ENCODE measurements at places on chromosomes 16 and 17. TPM values are rescaled to one million over a fixed set of nuclear protein-coding genes. Genes with fewer than 3 reads are reported as not detected.

DNA sequence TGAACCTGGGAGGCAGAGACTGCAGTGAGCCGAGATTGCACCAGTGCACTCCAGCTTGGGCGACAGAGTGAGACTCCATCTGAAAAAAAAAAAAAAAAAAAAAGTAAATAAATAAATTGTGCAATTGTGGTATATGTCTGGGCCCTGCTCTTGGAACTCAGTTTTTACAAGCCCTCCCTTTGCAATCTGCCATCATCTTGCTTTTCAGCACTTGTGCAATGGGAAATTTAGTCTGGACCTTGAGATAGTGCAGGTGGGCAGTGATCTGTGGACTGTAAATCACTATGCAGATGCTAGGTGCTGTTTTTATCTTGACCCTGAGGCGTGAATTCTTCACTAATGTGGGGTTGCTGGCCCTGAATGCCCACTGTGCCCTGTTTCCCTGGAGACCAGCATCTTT lies 6.5 kb upstream of the RAP1GAP2 start:
- H3K4me3 ChIP-seq: no peak overlapping the region
- H3K36me3 ChIP-seq: no peaks in the 10 kb centered on the region
- DNase-seq: no peak
- no peak overlapping the region for H3K27ac ChIP-seq

The APOBR gene
- 3.2 TPM for total RNA-seq

The HSD11B2 gene
- 0.53 TPM for total RNA-seq

GRCh38 chr16:23899869-23900268 lies 64.1 kb downstream of the PRKCB start:
- H3K4me3 ChIP-seq: no peak overlapping the region
- no peak for DNase-seq
- no peaks in the 10 kb centered on the region for H3K27me3 ChIP-seq
- peaks cover 62% of the 10 kb centered on the region for H3K4me1 ChIP-seq
- peaks cover 8% of the 10 kb centered on the region for H3K36me3 ChIP-seq

DNA sequence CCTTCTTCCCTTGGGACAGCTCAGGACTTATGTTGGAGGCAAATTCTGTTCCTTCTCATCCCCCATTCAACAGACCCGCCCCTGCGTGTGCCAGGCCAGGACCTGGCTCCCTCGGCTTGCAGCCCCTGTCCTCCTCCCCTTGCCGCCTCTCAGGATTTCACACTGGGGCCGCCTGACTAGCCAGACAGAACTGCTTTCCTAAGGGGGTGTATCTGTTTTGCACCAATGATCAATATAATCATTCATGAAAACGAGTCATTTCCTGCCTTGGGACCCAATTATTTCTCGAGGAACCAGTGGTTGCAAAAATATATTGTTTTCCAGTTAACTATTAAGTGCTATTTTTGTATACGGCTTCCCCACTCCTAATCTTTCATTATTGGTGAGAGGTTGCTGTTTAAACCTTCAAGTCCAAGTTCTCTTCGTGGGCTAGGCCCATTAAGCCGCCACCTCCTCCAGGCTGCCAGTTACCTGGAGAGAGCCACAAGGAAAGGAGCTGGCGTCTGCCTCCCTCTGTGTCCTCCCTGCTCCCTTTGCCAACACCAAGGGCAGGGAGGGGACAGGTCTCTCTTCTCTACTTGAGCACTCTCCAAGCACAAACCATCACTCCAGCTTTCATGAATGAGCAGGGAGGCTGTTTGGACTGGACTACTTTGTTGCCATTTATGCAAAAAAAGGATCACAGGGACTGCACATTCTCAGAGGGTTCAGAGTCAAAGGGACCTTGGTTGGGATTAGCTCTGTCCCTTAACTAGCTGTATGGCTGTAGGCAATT lies 8.9 kb downstream of the DCAKD start:
- no peak overlapping the region for H3K4me3 ChIP-seq
- no peaks in the 10 kb centered on the region for H3K27me3 ChIP-seq
- H3K27ac ChIP-seq: peak overlapping the region; percentile 54
- no peak for DNase-seq

- peaks cover 18% of the 10 kb centered on the region for H3K4me1 ChIP-seq
- peaks cover 52% of the 10 kb centered on the region for H3K27me3 ChIP-seq
- H3K36me3 ChIP-seq: no peaks in the 10 kb centered on the region
- no peak for DNase-seq
- H3K4me3 ChIP-seq: peak overlapping the region; percentile 89
Measured at GRCh38 chr17:57046749-57047148, 38.3 kb upstream of the AKAP1 start.

- DNase-seq: no peak
- peaks cover 51% of the 10 kb centered on the region for H3K4me1 ChIP-seq
- peak overlapping the region; percentile 51 for H3K27ac ChIP-seq
- no peak overlapping the region for H3K4me3 ChIP-seq
- no peaks in the 10 kb centered on the region for H3K27me3 ChIP-seq
Measured at GRCh38 chr16:53780051-53780450, 76.1 kb downstream of the FTO start.

GRCh38 chr17:6059406-6059805 lies 10.8 kb upstream of the WSCD1 start:
- H3K27me3 ChIP-seq: peaks cover 41% of the 10 kb centered on the region
- H3K4me3 ChIP-seq: no peak overlapping the region
- no peak for DNase-seq
- H3K27ac ChIP-seq: no peak overlapping the region

DNA sequence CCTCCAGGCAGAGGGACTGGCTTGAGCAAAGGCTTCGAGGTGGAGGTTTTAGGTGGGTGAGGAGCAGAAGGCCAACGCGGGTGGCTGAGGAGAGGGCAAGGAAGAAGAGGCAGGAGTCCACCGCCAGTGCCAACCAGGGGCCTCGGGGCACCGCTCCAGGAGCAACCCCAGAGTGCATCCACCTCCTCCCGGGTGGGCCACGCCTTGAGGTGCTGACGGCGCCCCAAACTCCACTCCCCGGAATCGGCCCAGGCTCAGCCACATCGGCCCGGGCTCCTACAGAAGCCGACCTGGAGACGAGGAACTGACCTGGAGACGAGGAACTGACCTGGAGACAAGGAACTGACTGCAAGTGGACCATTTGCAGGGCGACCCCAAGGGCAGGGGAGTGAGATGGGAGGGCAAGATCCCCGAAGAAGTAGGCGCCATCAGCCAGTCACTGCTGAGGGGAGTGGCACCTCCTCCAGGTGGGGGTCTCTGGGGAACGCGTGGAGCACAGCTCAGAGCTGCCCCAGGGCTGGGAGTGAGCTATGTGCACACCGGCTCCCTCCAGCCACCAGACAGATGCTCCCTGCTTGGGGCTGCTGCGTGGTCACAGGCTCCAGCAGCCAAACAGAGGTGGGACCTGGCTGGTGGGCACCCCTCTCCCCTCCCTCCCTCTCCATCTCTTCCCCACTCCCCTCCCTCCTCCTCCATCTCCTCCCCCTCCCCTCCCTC lies 29.2 kb upstream of the CBFA2T3 start:
- no peaks in the 10 kb centered on the region for H3K36me3 ChIP-seq
- no peak overlapping the region for H3K4me3 ChIP-seq
- H3K27me3 ChIP-seq: peaks cover 32% of the 10 kb centered on the region

The SEZ6 gene
- not detected for total RNA-seq

DNA sequence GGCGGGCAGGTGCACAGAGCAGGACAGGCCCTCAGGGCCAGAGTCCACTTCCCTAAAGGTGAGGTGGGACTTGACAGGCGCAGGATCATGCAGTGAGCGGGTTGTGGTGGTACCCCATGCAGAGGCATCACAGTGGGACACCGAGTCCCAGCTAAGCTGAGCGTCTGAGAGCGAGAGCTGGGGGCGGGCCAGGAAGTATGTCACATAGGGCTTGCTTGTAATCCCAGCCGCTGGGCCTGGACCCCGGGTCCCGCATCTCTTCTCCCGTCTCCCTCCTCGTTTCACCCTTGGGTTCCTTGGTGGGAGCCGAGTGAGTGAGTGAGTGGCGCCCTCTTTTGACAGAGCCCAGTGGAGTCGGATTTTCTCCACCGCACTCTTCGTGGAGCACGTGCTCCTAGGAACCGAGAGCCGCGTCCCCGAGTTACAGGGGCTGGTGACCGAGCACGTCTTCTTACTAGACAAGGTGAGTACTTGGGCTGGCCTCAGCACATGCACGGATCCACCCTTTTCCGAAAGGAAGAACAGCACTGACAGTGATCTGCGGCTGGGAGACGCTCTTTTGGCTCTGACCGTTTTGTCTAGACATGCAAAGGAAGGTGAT lies 50.8 kb upstream of the ENDOV start:
- peak overlapping the region; percentile 48 for H3K27ac ChIP-seq
- no peaks in the 10 kb centered on the region for H3K27me3 ChIP-seq
- DNase-seq: no peak
- H3K36me3 ChIP-seq: peaks cover 58% of the 10 kb centered on the region
- no peaks in the 10 kb centered on the region for H3K4me1 ChIP-seq
- H3K4me3 ChIP-seq: no peak overlapping the region

GRCh38 chr16:23371368-23371767 lies 69.3 kb downstream of the SCNN1B start:
- no peak for DNase-seq
- peaks cover 7% of the 10 kb centered on the region for H3K27me3 ChIP-seq
- no peaks in the 10 kb centered on the region for H3K36me3 ChIP-seq
- no peaks in the 10 kb centered on the region for H3K4me1 ChIP-seq

- peaks cover 50% of the 10 kb centered on the region for H3K4me1 ChIP-seq
- no peaks in the 10 kb centered on the region for H3K36me3 ChIP-seq
- peak overlapping the region; percentile 95 for H3K4me3 ChIP-seq
- DNase-seq: peak; percentile 63
Measured at GRCh38 chr17:36721560-36722120, 120.3 kb downstream of the MRM1 start.

The TGFB1I1 gene
- 4.4 TPM for total RNA-seq

DNA sequence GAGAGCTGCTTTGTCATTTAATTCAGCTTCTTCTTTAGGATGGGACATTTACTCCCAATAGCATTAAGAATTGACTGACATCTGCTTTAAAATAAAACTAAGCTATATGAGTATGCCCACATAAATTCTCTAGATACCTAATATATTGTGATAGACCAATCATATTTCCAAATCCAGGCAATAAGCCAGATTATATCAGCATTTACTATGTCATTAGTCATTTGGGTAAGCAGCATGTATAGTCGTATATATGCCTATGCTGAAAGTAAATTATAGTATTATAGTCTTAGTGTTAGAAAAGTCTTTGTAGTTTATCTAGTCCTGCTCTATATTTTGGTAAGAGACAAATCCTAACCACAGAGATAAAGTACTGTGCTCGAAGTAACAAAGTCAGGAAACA lies 958.1 kb downstream of the KCNJ2 start:
- H3K27me3 ChIP-seq: no peaks in the 10 kb centered on the region
- no peak overlapping the region for H3K4me3 ChIP-seq
- H3K36me3 ChIP-seq: no peaks in the 10 kb centered on the region

GRCh38 chr16:7953360-7953759 lies 620.7 kb downstream of the RBFOX1 start:
- no peak overlapping the region for H3K4me3 ChIP-seq
- H3K27ac ChIP-seq: no peak overlapping the region
- H3K27me3 ChIP-seq: no peaks in the 10 kb centered on the region
- H3K36me3 ChIP-seq: no peaks in the 10 kb centered on the region
- H3K4me1 ChIP-seq: no peaks in the 10 kb centered on the region

The EVI2B gene
- 28.0 TPM for total RNA-seq

- peaks cover 30% of the 10 kb centered on the region for H3K4me1 ChIP-seq
- no peak for DNase-seq
- peak overlapping the region; percentile 64 for H3K4me3 ChIP-seq
- H3K36me3 ChIP-seq: peaks cover 18% of the 10 kb centered on the region
- no peaks in the 10 kb centered on the region for H3K27me3 ChIP-seq
- H3K27ac ChIP-seq: peak overlapping the region; percentile 34
Measured at GRCh38 chr17:73194514-73195222, 1.8 kb downstream of the COG1 start.

Data from activated T-cell treated with anti-CD3 and anti-CD28 coated beads, Interleukin-2, amount 50 U/mL, for 72 hours (primary cell).